Dermis blood vessel endothelial cell (primary cell): ENCODE measurements at places on chromosomes 1 and 21. TPM values are rescaled to one million over a fixed set of nuclear protein-coding genes. Genes with fewer than 3 reads are reported as not detected.

GRCh38 chr1:115648717-115649691, 7.2 kb downstream of the VANGL1 start:
- peak; percentile 33 for DNase-seq

- no peak for DNase-seq
These were observed 155.2 kb downstream of the NR5A2 start for GRCh38 chr1:200182701-200183100.

DNA sequence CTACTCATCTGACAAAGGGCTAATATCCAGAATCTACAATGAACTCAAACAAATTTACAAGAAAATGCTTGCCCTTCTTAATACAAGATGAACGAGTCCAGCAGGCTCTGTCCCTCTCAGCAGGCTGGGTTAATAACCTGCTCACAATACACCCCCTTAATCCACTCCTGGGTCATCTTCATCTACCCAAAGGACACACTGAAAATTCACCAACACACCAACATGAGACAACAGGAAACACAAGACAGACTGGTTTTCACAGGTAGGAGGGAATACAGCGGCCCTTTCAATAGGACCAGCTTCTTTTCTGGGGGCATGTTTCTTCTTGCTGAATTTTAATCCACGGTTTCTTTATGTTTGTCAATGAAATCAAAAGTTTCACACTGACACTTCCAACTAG, 44.6 kb downstream of the SUSD4 start:
- DNase-seq = no peak

- peak; percentile 8 for DNase-seq
These were observed 12.6 kb downstream of the RHBDL2 start for GRCh38 chr1:38929054-38929453.

GRCh38 chr1:36322786-36323635, 434 bp downstream of the EVA1B start:
- peak; percentile 52 for DNase-seq

- peak; percentile 32 for DNase-seq
These were observed 8.2 kb downstream of the SIM2 start for GRCh38 chr21:36706951-36707762.

DNA sequence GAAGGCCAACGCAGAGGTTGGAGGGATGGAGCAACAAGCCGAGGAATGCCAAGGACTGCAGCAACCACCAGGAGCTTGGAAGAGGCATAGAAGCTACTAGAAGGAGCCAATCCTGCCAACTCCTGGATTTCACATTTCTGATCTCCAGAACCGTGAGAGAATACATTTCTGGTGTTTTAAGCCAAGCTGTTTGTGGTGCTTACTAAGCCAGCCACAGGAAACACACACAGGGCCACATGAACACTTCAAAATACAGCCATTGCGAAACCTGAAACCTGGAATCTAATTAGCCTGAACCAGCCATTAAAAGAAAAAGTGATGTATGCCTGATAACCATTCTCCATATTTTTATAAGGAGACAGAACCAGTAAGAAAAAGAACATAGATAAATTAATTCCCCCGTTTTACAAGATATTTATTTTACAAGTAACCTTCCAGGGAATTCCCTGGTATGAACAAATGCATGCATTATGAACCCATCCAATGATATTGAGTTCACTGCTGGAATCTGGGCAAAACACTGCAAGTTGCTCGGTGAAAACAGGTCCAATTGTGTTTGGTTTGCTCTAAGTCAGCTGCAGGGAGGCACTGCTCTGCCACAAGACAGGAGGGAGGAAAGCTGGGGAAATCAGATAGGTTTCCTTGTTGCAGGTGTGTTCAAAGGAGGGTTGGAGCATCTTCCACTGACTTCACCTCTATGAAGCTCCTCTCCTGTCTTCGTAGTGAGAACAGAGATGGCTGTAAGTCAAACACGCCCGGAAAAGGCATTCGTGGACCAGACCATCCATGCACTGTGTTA, 70.2 kb downstream of the ETS2 start:
- DNase-seq = no peak

GRCh38 chr1:149937759-149938158, 1.1 kb upstream of the MTMR11 start:
- peak; percentile 44 for DNase-seq

DNA sequence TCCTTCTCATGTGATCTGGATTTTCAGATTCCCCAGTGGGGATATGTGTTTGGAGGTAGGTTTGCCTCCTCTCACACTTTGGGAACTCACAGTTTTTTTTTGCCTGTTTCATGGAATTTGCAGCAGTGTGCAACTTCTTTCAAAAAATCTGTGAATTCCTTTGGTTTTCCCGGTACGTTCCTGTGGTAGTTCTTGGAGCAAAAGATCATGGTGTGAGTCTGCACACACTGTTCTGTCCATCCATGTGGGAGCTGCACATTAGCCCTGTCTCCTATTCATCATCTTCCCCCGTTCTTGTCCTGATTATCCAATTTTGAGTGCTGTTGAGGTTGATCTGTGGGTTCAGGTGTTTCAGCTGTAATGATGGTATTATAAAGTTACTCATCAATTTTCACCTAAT, 30.3 kb upstream of the TACSTD2 start:
- DNase-seq = no peak

- DNase-seq = no peak
These were observed 421.5 kb upstream of the USP24 start for GRCh38 chr1:55636696-55637095.

DNA sequence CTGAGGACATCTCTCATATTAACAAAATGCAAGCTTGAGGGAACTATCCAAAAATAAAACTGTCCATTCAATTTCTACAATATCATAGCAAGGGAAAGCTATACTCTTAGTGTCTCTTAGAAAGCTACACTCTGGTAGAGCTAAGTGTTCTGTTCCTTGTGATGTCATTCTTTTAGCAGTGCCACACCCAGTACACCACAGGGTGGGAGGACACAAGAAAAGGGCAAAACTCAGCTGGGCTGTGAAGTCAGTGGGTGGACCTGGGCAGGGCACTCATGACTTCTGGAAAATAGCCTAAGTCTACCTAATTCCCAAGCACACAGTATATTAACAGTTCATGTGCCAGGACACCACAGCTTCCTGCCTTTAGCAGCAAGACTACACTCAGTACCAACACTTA, 42.2 kb upstream of the TNFSF4 start:
- DNase-seq = no peak

DNA sequence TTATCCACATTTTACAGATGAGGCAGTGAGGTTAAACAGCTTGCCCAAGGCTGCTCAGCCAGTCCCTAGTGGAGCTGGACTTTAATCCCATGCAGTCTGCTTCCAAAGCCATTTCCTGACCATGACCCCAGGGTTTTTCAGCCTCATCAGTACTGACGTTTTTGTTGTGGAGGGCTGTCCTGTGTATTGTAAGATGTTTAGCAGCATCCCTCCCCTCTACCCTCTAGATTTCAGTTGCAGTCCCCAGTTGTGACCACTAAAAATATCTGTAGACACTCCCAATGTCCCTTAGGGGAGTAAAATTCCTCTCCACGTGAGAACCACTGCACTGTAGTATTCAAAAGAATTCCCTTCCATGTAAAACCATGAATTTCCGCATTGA, 30.2 kb upstream of the C1orf105 start:
- DNase-seq = peak; percentile 23

GRCh38 chr1:205032508-205032907, 10.5 kb upstream of the CNTN2 start:
- no peak for DNase-seq

- no peak for DNase-seq
These were observed 51.9 kb downstream of the ABL2 start for GRCh38 chr1:179177615-179178014.

- DNase-seq = no peak
These were observed at the start of gene SLC2A5 for GRCh38 chr1:9069326-9070100. TSS of gene SLC2A5 (minus strand) at chr1:9069635. CDS start at chr1:9069536, 99 bp downstream.

GRCh38 chr1:214014730-214015129, 27.0 kb downstream of the PROX1 start:
- DNase-seq = no peak

DNA sequence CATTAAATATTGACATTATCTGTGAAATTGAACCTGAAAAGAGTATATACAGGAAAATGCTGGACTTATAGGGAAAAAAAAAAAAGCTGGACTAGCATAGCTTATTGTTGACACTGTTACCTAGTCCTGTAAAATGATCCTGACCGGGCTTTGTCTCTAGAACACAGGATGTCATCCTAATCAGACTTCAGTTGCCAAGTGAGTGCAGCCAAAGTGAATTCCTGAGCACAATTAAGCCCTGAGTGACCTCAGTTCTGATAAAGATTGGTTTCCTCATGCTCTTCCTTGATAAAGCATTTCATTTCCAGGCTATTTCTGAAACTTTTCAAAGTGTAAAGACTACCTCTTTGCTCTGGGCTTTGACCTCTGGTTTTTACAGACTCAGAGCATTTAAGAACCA, 19.8 kb downstream of the SELP start:
- peak; percentile 97 for DNase-seq

- no peak for DNase-seq
These were observed 56.5 kb downstream of the GPATCH2 start for GRCh38 chr1:217574265-217574949.

DNA sequence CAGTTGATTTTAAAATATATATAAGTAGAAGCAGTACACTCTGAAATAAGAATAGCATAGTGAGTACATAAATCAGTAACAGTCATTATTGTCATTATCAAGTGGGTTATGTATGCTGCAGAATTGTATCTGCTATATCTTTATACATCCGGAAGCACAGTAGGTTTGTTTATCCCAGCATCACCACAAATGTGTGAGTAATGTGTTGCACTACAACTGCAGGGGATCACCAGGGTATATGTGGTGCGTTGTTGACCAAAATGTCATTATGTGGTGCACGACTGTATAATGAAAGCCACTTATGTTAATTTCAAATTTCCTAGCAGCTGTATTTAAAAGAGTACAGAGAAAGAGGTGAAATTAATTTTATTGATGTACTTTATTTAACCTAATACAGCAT, 87.7 kb upstream of the GADD45A start:
- DNase-seq = no peak

DNA sequence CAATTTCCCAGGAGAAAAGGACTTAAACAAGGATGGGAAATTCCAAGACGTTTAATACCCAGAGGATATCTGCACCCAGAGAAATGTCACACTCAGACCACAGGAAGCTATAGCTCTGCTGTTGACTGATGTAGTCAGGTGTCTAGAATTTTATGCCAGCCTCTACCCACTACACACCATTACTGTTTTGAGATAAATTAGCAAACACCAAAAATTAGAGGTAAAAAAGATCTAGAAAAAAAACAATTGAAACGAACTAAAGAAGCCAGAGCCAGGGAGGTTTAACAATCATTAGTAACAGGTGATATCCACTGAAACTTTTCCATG, 519.9 kb downstream of the SMYD3 start:
- no peak for DNase-seq

DNA sequence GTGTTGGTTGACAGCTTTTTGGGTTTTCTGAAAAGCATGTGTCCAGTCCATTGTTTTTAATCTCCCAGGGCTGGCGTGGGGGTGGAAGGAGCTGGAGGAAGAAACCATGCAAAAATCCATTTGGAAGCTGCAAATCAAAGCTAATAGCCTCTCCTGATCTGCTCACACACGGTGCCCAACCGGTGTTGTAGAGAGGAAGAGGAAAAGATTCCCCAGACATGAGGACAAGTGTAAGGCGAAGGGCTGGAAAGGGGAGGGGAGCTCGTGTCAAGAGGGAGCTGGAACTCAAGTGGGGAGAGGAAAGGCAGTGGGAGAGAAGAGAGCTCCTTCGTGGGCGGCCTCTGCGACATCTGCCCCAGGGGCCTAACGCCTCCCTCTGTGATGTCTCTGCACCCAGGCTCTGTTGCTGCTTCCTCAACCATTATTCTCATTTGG, 112.3 kb upstream of the IRF2BP2 start:
- no peak for DNase-seq

The NEGR1 gene
- under 0.01 and 1.3 TPM in 2 replicates for total RNA-seq

The HNRNPR gene
- 65.7 and 133 TPM in 2 replicates for total RNA-seq

The MFAP2 gene
- total RNA-seq = 8.9 and 24.5 TPM in 2 replicates

The LIN28A gene
- total RNA-seq = not detected in 2 replicates

The PRAMEF9 gene
- not detected in 2 replicates for total RNA-seq

The AQP10 gene
- total RNA-seq = not detected in 2 replicates
